Activated CD4-positive, alpha-beta T cell treated with anti-CD3 and anti-CD28 coated beads, Interleukin-2, Interleukin-6, amounts not matched to agents 100 ng/mL and 50 ng/mL, durations not matched to agents 16 hours and 8 hours (primary cell): ENCODE measurements at places on chromosomes 6 and 20.

- DNase-seq = no peak
These were observed 49.7 kb upstream of the STK35 start for GRCh38 chr20:2051946-2052345.

DNA sequence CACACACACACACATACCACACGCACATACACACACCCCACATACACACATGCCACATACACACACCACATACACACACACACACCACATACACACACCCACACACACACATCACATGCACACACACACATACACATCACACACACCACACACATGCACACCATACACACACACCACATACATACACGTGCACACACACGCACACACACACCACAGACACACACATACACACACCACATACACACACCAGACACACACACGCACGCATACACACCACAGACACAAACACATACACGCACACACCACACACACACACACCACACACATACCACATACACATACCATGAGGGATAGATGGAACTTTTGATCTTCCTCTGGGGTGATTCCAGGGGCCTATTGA, 90.2 kb downstream of the DLGAP4 start:
- DNase-seq = no peak

GRCh38 chr6:3918469-3918868, 69.3 kb downstream of the FAM50B start:
- no peak for DNase-seq

DNA sequence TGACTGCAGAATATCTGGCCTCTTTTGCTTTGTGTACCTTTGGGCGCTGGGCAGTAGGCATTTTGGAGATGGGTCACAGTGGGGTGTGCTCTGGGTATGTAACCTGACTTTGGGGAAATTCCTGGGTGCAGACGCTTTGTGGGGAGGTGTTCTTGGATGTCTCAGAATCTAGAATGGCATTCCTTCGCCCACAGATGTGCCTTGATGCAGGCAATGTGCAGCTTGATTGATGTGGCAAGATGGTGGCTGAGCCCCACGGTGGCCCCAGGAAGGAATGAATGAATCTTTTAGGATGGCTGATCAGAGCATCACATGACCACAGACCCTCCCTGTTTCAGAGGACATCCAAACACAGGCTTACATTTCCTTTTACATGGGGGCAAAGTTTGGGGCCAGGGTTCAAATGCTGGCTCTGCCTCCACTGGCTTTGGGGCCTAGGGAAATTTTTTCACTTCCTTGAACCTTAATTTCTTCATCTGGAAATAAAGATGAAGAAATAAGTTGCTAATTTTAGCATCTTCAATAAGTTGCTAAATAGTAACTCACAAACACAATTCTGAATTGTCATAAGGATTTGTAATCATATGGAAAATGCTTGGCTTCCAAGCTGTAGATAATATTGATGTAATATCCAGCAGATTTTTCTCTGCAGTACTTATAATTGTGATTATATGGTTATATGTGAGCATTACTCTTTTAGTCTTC, 5.6 kb downstream of the PPP1R16B start:
- DNase-seq = no peak

DNA sequence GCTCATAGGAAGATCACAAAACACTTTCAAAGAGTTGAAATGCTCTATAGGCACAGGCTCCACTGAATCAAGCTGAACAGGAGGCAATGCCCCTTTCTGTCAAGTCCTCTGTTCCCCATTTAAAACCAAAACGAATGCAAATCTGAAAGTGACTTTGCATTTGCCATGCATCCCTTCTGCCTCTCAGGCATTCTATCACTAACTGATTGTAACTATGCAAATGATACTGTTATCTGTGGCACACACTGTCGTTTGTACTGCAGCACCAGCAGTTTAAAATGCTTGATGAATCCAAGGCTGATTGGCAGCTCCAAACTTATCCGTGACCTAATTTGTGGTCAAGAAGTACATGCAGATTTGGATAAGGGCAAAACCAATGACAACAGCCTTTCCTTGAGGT, 1067.5 kb upstream of the MAP3K7 start:
- no peak for DNase-seq

DNA sequence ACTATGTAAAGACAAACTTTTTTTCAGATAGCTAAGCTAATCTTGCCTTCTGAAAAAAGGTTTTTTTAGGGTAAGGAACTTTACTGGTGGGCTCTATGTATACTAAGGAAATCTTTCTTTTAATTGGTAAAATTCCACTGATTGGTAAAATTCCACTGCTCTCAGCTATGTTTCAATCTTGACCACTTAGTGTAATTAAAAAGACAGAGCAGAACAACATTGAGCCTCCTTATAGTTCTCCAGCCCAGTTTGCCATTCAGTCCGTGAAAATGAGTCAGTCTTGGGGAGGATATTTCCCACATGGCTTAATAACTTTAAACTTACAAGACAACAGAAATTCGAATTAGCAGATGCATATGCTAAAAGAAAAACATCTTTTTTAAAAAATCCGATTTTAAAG, 92.7 kb downstream of the EYA4 start:
- no peak for DNase-seq
